ENCODE measurements at places on chromosomes 1 and 21.

GRCh38 chr1:9350013-9350908, 57.6 kb downstream of the SPSB1 start:
- DNase-seq, result peak; percentile 48

DNA sequence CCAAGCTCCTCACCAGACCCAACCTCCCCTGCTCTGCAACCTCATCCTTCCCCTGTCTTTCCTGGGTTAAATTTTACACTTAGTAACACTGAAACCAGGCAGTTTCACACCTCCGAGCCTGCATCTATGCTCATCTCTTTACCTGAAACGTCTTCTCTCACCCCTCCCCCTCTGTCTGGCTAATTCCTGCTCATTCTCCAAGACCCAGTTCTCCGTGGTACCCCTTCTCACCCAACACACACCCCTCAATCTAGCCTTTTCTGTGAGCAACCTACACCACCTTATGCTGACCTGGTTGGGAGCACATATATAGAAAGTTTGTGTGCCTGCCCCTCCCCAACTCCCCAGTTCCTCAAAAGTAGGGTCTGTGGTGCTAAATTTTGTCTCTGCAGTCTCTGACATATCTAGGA, 3.7 kb upstream of the KIAA1614 start:
- no peak for DNase-seq

GRCh38 chr1:190478149-190479049, 735 bp upstream of the BRINP3 start:
- no peak for DNase-seq

DNA sequence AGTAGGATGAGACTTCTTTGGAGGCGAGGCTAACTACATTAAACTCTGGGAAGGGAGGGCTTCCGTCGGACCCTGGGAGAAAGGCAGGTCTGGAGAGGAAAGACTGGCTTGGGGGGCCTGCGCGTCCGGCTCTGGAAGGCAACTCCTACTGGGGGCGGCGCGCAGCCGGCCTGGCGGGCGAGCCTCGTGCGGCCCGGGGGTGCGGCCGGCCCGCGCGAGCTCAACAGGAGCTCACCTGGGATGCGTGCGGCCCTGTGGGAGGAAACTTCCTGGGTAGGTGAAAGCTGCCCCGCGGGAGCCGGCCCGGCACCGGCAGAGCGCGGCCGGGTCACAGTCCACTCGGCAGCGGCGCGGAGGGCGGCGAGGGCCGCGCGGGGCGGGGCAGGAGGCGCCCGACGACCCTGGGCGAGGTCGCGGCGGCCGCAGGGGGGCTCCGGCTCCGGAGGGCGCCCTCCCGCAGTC, 449 bp downstream of the EPS15 start:
- DNase-seq, result no peak

- DNase-seq, result peak; percentile 58
Observed at GRCh38 chr1:164611754-164612642, 53.0 kb downstream of the PBX1 start.

DNA sequence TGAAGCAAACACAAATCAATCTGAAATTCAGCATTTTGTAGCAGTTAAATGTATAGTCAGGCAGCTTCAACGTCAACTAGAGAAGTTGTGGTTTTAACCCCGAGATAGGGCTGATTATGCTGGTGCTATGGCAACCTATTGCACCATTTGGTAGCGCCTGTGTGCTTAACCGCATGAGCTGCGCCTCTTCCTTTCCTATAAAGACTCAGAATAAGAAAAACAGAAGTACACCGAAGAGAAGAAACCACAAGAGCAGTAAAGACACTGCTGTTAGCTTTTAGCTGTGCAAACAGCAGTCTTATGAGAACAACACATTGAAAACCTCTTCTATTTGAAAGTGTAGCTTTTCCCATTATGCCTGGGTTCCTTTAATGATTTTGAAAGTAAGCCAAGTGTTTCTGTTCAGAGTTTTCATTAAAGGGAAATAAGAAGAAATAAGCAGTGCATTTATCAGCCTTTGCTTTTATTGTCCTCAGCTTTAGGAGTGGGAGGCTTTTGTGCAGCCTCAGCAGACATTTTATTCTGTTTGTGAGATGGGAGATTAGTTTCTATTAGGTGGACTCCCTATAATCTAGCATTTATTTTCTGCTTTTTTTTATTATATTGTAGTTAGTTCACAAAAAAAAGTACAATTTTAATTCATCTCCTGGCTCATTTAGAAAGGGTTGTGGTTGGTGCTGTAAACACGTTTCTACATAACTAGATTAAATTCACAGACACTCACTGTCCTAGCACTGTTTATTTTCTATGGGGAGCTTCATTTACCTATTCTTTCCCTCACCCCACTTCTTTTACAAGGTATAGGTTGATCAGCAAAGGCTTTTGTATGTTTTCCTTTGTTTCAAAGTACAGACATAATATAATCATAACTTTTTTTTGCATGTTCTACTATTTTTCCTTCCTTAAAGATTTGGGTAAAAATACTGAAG, 43.3 kb downstream of the PTPRC start:
- DNase-seq, result peak; percentile 88

GRCh38 chr1:204830747-204831146, 39.9 kb upstream of the NFASC start:
- no peak for DNase-seq

GRCh38 chr1:62209931-62210595, 15.4 kb downstream of the L1TD1 start:
- DNase-seq, result peak; percentile 22

DNA sequence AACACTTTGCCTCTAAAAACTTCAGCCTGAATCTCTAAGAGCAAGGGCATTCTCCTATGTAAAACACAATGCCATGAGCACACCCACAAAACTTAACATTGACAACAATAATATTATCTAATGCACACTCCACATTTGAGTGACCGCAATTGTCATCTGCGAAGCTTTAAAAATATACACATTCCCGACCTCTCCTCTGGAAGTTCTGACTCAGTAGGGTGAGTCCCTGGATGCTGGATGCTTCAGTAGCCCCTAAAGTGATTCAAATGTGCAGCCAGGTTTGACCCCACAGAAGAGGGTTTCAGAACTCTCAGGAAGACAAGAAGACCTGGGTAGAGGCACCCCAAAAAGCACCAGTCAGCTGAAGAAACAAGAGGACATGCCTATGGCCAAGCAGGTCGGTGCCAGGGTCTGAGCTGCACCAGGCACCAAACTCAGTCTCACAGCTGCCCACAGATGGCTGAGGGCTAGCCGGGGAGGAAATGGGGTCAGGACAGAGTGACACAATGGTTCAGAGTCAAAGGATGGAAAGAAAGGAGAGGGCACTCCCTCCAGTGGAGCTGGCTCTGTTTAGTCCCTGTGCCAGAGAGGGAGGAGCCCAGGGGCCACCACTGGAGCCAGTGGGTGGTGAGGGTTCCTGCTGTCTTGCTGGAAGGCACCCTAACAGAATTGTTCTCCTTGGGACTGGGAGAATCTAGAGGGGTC, 17.4 kb downstream of the PIK3C2B start:
- no peak for DNase-seq

DNA sequence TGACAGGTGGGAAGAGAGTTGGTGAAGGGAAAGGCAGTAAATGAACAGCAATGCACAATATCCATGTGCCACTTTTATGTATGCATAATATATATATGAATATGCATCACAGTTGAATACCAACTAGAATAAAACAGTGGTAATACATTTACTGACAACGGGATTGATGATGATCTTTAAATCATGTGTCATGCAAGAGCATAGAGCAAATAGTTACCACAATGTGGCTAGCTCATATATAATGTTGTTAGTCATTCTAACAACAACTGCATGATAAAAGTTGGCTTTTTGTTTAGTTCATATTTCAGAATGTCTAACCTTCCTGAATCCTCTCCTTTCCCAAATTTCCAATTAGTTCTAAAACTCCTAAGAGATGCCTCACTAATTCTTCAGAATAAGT, 46.4 kb downstream of the GORAB start:
- no peak for DNase-seq

DNA sequence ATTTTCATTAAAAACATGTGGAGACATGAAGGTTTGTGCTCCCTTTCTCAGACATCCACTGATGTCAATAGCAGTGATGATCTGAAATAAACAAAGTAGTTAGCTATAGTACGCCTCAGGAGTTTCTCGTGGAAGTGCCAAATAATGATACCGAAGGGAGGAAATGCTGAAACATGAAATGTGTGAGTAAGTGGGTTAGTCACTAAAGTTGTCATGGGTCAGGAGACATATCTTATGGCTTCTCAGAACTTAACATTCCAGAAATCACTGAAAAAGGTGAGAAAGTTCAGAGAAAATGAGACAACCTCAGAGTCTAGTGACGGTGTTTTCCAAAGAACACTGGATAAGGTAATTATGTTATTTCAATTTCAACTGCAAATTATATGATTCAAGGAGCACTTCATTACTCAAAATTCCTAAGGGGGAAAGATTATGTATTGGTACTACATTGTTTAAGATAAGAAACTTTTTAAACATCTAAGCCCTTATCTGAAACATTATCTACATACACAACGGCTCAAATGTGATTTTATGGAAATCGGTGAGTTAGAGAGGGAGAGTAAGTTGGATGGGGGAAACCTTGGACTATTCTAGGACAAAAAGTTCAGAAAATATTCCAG, 20.6 kb downstream of the NIBAN1 start:
- no peak for DNase-seq

DNA sequence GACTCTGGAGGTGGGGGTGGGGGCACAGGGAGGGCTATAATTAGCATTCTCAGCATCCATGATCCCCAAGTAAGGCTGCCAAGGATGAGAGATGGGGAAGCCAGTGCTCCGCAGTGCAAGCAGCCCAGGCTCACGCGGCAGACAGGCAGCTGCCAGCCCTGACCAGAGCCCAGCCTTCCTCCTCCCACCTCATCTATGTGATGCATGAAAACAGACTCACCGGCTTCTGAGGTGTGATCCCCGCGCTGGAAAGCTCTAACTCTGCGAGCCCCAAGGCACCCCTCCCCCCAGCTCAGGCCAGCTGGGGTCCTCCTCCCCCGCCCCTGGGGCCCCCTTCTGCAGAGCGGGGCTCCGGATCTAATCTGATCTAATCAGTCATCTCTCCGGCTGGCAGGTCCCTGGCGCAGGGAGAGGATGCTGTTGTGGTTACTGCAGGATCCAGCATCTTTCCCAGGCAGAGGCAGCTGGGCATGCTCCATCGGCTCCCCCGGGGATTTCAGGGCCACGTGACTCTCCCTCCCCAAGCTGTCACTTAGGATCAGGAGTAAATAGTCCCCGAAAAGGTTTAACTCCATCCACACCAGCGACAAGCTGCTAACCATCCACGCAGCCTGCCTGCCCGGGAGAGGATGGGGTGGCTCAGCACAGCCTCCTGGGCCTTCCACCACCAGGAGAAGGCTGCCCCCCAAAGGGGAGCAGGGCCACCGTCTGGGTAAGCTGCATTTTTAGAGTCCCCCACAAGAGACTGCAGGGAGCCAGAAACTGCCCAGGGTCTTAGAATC, at the start of gene PLEKHA6:
Gene PLEKHA6, minus strand, starts transcription at position 456 of the 782 bp plus-strand sequence. CDS start 86,202 bp downstream, outside the sequence.
- no peak for DNase-seq

Data from skeletal muscle cell (primary cell).